ENCODE measurements at places on chromosomes 7 and 10.

- no peak for DNase-seq
Measured at GRCh38 chr10:97063983-97064837, 121.5 kb downstream of the SLIT1 start.

DNA sequence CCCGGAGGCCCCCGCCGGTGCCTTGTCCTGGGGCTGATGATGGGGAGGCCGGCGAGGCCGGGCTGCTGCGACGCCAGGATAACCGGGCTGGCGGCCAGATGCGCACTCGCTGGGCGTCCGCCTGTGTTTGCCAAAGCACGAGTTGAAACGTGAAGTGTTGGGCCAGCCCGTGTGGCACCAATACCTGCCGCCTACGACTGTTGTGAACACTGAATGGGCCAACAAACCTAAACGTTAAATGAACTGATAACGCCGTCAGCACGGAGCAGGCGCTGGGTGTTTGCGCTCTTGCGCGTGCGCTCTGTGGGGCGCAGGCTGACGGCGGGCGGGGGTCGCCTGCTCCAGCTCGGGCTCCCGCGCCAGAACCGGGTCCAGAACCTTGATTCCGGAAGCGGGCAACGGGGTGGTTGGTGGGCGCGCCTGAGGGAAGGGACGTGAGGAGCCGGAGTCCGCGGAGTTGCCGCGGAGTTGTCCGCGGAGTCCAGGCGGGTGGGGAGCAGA lies 658 bp downstream of the CYP2E1 start:
- no peak for DNase-seq

DNA sequence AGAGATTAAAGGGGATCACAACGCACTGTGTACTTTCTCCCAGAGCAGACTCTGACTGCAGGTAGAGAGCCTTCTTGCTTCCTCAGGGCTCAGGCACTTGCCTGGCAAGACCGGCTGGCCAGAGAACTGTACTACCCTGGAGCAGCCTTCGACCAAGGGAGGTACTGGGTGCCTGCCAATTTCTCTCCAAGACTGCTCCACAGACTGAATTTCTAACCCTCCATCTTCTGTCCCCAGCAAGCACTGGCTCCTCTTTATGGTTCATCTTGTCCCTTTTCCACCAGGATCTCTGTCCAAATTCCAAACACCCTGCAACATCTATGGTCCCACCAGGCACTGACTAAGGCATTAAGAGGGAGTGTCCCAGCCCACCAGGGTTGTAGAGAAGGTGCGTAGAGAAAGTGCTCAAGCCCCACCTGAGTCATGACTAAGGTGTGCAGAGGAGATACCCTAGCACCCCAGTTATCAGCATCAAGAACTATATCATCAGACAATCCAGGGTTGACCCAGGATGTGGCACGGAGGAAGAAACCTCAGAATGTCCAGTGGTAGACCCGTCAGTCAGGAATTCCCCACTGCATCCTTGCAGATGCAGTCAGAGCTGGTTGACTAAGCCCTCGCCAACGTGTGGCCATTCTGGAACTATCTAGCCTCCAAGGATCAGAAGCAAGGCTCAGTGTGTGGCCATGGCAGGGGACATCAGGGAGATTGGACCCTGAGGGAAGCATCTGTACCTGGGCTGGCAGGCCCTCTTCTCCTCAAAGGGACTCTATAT lies 60.9 kb upstream of the CAMK2B start:
- no peak for DNase-seq

DNA sequence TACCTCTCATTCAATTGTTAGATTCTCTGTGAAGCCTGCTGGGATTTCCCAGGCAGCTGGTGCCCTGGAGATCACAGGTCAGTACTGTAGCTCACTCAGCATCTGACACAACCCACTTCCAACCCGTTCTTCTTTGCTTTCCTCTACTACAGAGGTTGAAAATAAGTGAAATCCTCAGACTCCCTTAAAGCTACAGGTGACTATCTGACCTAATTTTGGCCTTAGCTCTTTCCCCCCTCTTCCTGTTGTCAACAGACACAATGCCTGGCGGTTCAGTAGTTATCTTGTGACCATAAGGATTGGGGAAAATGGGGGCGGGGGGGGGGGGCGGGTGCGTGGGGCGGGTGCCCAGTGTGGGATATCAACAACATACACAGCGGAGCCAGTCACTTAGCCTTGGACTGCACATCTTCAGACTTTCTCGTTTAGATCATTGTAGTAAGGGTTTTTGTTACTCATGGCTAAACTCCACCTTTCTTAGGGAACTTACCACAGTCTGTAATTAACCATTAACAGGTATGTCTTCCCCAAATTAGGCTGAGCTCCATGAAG lies 37.8 kb downstream of the MTPN start:
- DNase-seq: no peak

GRCh38 chr7:107663196-107663595 lies 2.6 kb downstream of the SLC26A4 start:
- DNase-seq: no peak

DNA sequence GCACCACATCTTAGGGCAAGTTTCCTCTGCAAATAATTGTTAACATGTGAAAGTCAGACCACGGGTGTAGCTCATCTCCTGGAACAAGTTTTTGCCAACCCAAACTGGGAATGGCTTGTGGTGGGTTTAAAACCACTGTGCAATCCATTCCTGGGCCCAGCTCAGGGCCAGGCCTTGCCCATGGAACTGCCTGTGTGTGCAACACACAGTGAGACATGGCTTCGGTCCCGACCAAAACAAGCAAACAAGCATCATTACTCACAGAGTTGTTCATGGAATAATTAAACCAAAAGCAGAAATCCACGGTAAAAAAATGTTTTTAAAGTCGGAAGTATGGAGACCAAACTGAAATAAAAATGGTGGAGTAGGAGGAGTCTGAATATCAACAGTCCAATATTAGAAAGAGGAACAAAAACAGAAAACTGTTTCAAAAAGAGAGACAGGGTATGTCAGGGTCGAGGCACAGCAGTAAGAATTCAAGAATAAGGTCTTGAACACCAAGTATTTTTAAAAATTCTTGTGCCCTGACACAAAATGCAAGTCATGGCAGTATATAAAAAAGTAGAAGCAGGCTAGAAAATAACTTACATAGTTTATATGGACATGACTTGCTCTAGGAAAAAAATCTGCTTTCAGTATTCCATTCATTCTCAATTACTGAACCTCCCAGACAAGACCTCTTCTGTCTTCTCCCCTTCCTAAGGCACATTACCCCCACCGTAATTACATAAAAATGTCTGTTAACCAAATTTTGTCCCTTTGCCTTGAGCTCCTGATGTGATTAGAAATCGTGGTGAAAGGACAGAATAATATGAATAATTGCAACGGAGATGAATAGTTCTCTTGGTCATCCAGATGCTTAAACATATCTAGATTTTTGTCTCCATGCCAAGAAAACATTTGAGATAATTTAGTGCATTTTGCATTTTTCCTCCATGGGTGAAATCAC lies 88.4 kb downstream of the FAS start:
- no peak for DNase-seq

GRCh38 chr7:17939211-17939605 lies 1.1 kb downstream of the SNX13 start:
- DNase-seq: no peak

DNA sequence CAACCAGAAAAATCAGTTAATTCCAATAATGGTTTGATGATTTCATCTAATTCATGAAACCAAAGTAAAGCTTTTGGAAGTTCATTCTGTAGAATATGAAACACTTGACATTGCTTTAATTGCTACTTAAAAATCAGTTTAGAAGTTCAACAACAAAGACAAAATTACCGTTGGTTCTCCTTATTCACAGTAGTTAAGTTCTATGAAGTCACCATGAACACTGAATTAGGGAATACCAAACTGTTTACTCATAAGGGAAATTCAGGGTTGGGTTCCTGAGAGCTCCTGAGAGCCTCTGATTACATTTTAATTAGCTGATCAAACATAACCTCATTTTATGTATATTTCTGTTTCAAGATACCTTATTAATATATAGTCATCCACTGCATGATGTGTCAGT lies 46.2 kb downstream of the ZNF438 start:
- DNase-seq: no peak

GRCh38 chr10:34109952-34110702 lies 705.0 kb downstream of the PARD3 start:
- no peak for DNase-seq

DNA sequence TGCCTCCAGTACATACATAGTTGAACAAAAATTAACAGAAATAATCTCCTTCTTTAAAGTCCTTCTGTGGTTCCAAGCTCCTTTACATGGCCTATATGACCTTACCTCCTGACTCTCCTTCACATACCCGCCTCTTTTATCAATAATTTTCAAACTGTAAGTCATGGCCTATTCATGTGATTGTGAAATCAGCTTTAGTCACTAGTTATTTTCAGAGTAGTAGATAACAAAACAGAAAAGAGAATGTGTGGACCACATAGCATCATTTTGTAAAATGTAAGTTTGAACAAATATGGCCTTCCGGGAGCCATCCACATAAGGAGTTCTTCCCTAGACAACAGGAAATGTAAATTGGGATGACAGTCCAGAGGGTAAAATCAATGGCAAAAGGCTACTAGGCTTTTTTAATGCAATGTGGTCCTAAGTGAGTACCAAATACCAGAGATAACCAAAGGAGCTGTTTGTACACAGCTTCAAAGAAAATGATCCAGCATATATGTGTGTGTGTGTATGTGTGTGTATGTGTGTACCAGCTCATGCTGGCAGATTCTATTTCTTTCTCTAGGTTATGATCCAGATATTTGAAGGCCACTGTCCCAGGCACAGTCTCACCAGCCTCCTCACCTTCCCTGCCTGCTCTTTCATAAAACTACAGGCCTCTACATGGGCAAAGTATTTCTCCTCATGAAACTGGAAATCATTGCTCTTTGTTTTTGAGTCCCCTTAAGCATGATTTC lies 12.3 kb upstream of the FAM133B start:
- DNase-seq: no peak

DNA sequence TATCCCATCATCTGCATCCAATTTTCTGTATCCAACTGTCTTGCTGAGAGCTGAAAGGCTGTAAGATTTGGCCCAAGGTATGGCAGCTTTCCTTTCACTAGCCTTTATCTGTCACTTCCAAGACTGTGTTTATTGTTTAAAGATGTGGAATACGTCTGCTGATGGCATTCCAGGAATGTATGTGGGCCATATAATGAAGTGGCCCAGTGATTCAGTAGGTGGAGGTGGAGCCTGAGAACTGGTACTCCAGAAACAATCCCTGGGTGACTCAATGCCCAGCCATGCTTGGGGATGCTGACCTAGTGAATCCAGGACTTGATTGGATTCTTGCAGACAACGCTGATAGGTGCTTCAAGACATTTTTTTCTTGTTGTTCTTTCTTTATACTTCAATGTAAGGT lies 13.5 kb downstream of the NEUROD6 start:
- DNase-seq: no peak

DNA sequence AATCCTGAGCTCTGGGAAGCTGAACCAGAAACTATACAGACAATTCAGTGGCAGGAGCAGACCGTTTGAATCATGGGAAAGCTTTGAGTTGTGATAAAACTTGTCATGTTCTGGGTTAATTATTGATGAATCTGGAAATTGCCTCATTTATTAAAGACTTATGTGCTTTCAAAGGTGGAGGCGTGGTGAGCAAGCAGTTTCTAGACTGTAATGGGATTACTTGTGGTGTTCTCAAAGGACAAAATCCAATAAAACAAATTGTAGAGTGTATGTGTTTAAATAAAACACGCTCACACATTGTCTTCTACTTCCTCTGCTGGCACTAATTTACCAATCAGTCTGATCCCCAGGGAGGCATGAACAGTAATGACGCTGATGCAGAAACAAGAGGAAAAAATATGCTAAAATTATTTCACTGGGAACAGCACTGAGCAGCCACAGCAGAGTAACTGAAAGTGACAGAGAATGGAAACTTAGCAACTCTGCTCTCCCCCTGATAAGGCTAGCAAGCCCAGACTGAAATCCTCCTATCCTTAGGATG lies 25.1 kb downstream of the PARD3 start:
- DNase-seq: peak; percentile 51

All from NCI-H1417 (cell line).